ENCODE measurements at places on chromosomes 7 and 10.

- DNase-seq = no peak
Measured at GRCh38 chr10:49398986-49399385, 3.1 kb upstream of the DRGX start.

GRCh38 chr10:83921984-83922860 is 217.1 kb upstream of the GHITM start:
- no peak for DNase-seq

DNA sequence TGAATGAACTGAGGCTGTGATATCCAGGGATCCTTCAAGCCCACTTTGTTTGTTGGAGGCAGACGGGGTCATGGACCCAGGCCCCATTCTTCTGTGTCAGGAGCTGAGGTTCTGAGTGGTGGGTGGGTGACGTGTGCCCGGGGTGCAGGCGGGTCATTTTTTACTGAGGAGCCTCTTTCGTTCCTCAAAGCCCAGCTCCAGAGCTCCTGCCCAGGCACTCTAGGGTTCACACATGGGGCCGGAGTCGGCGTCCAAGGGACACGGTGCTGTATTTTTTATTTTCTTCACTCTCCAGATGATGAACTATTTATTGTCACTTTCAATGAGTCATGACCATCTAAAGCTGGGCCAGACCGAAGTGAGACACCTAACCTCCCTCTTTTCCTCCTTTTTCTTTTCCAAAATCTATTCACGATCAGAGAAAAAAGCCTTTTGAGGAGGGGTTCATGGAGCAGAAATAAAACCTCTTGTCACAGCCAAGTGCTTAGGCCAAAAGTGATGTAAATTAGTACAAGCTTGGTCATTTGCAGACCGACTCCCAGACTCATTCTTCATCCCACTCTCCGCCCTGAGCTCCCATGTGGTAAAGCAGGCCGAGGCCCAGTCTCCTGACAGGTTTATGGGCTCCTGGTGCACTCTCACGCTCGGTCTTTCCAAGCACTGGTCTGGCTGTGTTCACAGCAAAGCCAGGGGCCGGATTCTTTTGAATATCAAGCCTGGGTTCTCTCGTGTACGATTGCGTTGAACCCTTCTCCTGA is 41.4 kb upstream of the PITRM1 start:
- DNase-seq = no peak

- DNase-seq = peak; percentile 56
Measured at GRCh38 chr7:149625340-149625946, 127.8 kb upstream of the ZNF746 start.

- no peak for DNase-seq
Measured at GRCh38 chr10:102157224-102157623, 5.0 kb downstream of the NOLC1 start.

DNA sequence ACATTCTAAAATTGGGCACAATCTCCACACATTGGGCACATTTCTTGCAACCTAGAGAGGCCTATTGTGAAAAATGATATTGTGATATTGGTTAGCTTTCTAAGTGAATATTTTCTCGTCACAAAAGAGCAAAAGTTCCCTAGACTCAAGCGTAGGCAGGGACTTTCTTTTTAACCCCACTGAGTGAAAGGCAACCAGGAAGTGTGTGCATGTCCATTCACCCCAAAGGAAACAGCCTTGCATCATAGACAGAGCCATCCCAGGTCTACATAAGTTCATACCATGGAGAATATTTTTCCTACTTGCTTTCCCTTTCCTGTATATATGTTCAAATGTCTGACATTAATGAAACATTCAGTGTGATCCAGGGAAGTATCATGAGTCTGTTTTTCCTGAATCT is 84.2 kb upstream of the AGBL3 start:
- no peak for DNase-seq

GRCh38 chr10:78687626-78688025 is 381.1 kb upstream of the ZMIZ1 start:
- DNase-seq = no peak

GRCh38 chr10:98407744-98408241 is 7.2 kb downstream of the PYROXD2 start:
- no peak for DNase-seq

- DNase-seq = no peak
Measured at GRCh38 chr7:21086688-21087087, 300.0 kb upstream of the SP8 start.

DNA sequence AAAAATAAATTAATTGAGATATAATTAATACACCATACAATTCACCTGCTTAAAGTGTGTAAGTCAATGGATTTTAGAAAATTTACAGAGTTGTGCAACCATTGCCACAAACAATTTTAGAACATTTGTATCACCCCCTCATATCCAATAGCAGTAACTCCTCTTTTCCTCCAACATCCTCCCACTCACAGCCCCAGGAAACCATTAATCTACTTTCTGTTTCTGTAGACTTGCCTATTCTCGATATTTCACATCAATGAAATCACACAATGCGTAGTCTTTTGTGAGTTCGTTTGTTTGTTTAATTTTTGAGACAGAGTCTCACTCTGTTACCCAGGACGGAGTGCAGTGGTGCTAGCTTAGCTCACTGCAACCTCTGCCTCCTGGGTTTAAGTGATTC is 13.7 kb upstream of the HERC4 start:
- no peak for DNase-seq

- no peak for DNase-seq
Measured at GRCh38 chr10:113517901-113518260, 35.0 kb upstream of the HABP2 start.

- DNase-seq = no peak
Measured at GRCh38 chr7:112182749-112183148, 23.4 kb downstream of the DOCK4 start.

DNA sequence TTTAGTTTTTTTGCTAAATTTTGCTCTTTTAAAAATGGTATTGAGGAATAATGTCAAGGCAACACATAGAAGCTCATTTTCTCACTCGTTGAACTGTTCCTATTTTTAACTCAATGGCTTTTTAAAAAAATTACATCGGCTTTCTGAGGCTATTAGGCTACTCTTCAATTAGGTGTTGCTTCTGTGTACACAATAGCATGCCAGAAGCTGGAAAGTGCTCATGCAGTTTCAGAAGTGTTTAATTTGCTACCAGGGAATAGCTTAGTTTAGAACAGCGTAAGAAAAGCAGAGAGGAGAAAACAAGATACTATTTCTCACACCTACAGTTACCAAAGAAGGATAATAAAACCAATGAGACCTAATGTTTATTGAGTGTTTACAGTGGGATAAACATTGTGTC is 157.4 kb downstream of the NXPH1 start:
- no peak for DNase-seq

DNA sequence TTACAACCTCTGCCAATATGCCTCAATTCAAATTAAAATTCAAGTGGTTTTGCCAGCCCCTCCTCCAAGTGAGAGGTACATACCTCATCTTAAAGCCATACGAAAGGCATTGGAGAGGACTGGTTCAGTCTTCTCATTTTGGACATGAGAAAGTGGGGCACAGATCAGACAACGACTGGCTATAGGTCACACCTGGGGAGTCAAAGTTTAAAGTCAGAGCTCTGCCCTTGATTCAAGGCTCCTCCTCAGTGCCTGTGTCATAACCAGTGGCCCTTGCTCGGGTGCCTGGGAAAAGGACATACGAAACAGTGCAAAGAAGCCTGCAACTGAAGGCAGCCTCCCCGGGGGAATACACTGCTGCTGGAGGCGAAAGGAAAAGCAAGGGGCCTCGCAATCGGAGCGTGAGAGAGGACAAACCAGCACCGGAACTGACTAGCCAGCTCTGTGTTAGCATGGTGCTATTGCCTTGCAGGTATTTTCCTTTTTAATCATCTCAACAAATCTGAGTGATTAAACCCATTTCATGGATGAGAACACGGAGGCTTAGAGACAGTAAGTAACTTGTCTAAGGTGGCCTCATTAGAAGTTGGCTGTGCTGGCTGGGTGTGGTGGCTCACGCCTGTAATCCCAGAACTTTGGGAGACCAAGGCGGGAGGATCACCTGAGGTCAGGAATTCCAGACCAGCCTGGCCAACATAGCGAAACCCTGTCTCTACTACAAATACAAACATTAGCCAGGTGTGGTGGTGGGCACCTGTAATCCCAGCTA is 1.1 kb upstream of the MTPAP start:
- DNase-seq = no peak

GRCh38 chr7:99461221-99461620 is 4.7 kb downstream of the ATP5MF start:
- DNase-seq = no peak

GRCh38 chr10:32104181-32104580 is 48.0 kb upstream of the KIF5B start:
- DNase-seq = no peak

DNA sequence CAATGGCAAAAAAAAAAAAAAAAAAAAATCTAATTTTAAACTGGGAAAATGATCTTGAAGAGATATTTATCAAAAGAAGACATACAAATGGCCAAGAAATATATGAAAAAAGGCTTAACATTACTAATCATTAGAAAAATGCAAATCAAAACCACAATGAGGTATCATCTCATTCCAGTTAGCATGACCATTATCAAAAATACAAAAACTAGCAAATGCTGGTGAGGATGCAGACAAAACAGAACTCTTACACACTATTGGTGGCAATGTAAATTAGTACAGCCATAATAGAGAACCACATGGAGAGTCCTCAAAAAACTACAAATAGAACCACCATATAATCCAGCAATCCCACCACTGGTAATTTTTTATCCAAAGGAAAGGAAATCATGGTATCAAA is 489.6 kb downstream of the TNS3 start:
- DNase-seq = no peak

DNA sequence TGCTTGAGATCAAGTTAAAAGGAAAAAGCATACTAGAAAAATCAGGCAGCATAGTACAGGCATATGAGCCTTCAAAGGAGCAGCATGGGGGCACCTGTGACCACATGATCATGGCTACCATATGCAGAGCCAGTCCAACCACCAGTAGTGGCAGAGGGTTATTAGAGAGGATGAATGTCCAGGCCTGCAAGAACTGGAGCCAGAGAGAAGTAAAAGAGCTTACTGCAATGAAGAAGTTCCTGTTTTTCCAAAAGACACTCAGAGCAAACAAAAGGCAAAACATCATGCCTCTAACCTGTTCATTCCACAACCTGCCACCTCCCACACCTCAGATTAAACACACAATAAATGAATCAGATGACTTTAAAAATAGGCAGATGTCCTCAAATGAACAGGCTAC is 99.6 kb upstream of the NAMPT start:
- no peak for DNase-seq

- DNase-seq = no peak
Measured at GRCh38 chr7:22269963-22270362, 87.0 kb downstream of the RAPGEF5 start.

- peak; percentile 87 for DNase-seq
Measured at GRCh38 chr10:72319416-72320254, 35.1 kb downstream of the DNAJB12 start.

GRCh38 chr7:31105256-31105950 is 53.3 kb downstream of the ADCYAP1R1 start:
- DNase-seq = no peak

DNA sequence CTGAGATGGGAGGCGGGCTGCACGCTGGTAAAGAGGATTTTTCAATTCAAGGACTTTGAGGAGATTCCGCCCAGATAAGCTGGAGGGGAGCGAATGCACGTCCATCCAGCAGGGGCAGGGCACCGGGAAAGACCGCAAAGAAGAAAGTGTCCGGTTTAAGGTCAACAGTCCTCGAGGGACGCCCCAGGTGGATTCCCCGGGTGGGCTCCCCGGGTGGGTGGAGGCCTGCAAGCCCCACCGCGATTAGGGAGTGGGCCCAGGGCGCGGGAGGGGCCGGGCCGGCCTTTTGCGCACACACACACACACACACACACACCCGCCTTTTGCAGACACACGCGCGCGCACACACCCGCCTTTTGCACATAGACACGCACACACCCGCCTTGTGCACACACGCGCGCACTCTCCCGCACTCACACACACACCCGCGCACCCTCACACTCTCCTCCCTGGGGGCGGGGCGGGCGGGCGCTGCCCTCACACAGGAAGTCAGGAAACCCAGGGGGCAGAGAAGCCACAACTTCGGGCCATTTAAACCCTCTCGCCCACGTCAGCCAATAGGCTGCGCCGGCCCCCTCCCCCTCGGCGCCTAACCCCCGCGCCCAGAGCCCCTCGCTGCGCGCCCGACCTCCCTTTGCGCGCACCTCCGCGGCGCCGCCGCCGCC is 615 bp downstream of the ARHGAP12 start:
- DNase-seq = peak; percentile 28

DNA sequence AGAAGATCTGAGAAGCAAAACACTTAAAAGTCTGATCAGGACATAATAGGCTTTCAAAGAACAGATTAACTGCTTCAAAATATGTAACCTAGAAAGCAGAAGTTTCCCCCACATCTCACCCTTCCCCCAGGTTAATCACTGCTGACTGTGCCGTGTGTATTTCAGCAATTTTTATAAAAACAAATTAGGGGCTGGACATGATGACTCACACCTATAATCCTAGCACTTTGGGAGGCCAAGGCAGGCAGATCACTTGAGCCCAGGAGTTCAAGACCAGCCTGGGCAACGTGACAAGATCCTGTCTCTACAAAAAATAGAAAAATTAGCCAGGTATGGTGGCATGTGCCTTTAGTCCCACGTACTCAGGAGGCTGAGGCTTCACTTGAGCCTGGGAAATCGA is 67.6 kb upstream of the GATA3 start:
- DNase-seq = no peak

DNA sequence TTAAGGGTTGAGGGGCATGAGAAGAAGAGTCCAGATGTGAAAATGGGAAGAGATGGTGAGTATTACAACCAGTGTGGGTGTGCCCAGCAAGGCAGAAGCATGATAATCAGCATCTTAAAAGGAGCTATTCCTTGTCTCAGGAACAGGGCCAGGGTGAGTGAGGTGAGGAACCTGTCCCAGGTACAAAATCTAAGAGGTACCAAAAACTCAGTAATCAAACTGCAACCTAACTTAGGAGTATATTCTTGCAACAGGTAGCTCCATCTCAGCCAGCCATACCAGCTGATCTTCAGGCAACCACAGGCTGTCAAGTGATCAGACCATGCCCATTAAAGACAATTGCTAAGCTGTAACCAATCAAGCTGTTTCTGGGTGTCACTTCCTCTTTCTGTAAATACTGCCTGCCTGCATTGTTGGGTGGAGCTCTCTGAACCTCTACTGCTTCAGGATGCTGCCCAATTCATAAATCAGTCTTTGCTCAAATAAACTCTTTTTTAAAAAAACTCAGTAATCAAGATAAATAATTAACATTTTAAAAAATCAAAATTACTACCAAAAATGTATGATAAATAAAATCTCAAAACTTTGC is 7.4 kb downstream of the KEL start:
- no peak for DNase-seq

DNA sequence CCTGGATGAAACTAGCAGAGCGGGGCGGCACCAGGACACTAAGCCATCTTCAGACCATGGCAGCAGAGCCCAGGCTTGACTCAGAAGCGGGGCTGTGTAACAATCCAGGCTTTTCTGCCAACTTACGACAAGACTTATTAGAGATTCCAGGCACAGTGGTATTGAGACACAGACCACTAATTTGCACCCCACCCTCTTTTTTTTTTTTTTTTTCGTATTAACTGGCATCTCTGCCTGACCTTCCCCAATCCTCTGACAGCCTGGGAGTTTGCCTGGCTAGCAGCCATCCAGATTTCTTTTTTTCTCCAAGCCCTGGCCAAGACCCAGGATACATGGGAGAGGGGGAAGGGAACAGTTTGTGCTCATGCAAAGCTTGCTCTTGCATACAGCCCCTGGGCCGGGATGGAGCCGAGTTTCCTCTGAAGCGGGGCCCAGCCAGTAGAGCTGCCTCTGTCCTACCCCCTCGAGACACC is 182.4 kb downstream of the PLXNA4 start:
- DNase-seq = no peak

- no peak for DNase-seq
Measured at GRCh38 chr10:14468023-14468441, 137.3 kb upstream of the FRMD4A start.
